ENCODE measurements at places on chromosomes 5 and 9. TPM values are rescaled to one million over a fixed set of nuclear protein-coding genes. Genes with fewer than 3 reads are reported as not detected.

Gene NIM1K
- 0.52 TPM for total RNA-seq

Gene BHMT
- total RNA-seq: 1.0 TPM

Gene CDH9
- not detected for total RNA-seq

Gene SPINK7
- total RNA-seq: not detected

Gene ARHGEF28
- total RNA-seq: 8.4 TPM

Gene LMBRD2
- total RNA-seq: 13.0 TPM

Gene HTR4
- not detected for total RNA-seq

Gene PCDHB14
- 4.2 TPM for total RNA-seq

Gene LTC4S
- 3.7 TPM for total RNA-seq

Gene ZFP62
- total RNA-seq: 16.2 TPM

Gene FOXD4L5
- total RNA-seq: under 0.01 TPM

Gene PLPP6
- total RNA-seq: 3.7 TPM

Gene FLT4
- total RNA-seq: 8.4 TPM
